T1000 (cell line): ENCODE measurements at places on chromosomes 12 and 14.

- DNase-seq = no peak
Measured at GRCh38 chr12:6425590-6426531, 18.9 kb upstream of the CD27 start.

- DNase-seq = no peak
Measured at GRCh38 chr14:63788011-63788933, 60.4 kb upstream of the SGPP1 start.

DNA sequence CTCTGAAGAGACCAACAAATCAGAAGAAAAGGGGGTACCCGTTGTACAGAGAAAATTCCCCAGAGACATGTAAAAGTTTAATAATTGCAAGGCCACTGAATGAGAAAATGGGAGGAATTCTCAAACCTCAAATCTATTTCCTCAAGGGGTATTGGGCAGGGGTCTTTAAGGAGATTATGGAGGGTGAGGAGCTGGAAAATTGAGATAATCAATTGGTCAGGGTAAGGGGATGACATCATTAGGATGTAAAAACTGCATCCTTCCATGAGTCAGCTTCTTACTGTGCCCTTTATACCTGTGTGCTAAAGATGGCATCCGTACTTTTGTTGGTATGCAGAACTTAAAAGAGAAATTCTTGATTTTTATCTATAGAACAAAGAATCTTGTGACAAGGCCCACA, 641.5 kb downstream of the LRFN5 start:
- DNase-seq = no peak

DNA sequence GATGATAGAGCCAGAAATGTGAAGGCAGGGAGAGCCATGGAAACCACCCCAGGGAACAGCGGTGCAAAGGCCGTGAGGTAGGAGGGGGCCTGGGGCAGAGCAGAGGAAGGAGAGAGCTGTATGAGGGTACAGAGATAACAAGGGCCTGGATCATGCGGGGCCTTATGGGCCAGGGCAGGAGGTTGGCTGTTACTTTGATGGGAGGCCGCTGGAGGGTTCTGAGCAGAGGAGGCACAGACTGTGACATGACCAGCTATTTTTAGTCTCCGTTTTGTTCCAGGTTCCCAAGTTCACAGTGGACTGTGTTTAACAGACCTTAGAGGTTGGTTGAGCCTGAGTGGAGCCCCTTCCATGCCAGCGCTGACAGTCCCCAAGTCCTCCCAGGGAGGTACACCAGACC, 118.6 kb downstream of the GCH1 start:
- no peak for DNase-seq

- peak; percentile 98 for DNase-seq
Measured at GRCh38 chr12:52082988-52083637, 3.6 kb downstream of the SMIM41 start.

GRCh38 chr12:4496145-4496838, 42.4 kb upstream of the RAD51AP1 start:
- DNase-seq = no peak

DNA sequence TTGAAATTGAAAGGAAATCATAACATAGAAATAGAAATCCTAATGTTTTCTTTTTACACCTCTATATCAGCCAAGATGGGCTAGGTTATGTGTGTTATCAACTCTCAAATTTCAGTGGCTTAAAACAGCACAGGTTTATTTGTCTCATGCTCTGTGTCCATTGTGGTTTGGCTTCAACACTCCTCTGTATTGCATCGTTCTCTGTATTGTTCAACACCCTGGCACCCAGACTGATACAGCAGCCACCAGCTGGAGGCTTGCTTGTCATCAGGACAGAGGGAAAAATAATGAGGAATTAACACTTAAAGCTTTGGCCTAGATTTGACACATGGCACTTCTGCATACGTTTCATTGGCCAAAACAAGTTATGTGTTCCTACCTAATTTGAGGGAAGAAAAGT, 234.2 kb upstream of the ARHGAP5 start:
- DNase-seq = no peak

DNA sequence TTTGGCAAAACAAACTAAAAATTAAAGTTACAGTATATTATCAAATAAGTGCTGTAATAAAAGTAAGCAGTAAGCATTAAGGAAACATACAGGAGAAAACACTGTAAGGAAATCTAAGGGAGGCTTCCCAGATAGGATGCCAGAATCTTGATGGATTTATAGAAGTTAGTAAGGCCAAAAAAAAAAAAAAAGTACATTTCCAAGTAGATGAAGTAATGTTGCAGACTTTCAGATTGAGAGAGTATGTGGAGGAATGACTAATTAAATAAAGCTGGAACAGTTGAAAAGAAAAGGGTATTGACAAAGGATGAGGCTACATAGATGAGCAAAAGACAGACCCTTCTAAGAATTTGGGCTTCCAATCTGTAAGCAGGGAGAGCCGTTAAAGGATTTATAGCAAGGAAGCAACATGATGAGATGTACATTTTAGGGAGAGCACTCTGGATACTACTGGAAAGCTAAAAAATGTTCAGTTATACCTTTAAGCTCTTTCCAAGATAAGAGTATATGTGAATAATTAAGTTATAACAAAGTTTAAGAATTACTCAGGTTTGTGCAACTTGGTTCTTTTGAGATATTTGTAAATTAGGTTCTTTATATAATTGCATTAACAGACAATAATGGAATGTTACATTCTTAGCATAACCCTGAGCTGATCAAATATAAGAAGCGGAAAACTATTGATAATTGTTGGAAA, 87.5 kb upstream of the MON2 start:
- DNase-seq = no peak

- no peak for DNase-seq
Measured at GRCh38 chr14:90890322-90891020, 74.2 kb upstream of the TTC7B start.

- no peak for DNase-seq
Measured at GRCh38 chr14:84340938-84341337, 1189.0 kb upstream of the FLRT2 start.

- no peak for DNase-seq
Measured at GRCh38 chr14:62592877-62593276, 452.4 kb downstream of the KCNH5 start.

DNA sequence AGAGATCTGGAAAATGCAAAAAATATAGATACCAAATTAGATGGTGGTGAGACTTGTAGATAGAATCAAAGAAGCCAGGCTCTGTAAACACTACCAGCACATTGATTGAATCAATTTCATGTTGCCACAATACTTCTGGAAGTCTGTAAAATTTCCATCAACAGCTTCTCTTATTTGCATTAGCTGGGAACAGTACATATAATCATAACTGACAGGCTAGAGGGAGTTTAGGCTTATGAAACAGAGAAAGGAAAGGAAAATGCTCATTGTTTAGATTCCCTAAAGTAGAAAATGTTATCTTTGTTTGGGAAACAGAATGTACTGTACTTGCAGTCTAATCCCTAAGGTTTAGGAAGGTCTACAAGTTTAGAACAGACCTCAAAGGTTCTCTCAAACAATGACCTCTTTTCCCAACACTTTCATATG, 335.2 kb downstream of the CEP128 start:
- no peak for DNase-seq

- peak; percentile 89 for DNase-seq
Measured at GRCh38 chr12:12716793-12717585, at the start of gene CDKN1B. CDKN1B (plus strand) TSS chr12:12717368; CDS start chr12:12717840, 472 bp downstream.

DNA sequence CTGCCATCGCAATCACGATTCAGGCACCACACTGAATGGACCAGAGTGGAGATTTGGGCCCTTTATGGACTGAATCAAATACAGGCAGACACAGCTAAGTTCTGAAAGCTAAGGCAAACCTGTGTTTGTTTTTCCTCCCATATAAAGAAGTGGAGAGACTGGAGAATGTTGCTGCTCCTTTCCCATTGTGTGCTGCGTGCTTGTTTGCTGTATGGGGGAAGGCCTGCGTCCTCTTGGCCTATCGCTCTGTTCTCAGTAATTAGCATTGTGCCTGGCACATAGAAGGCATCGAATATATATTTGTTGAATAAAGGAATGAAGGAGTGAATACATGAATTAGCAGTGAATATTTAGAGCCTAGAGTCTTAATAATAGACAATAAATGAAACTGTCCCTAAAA, 12.4 kb downstream of the ST8SIA1 start:
- no peak for DNase-seq

GRCh38 chr12:32462908-32463307, 63.5 kb downstream of the FGD4 start:
- DNase-seq = no peak

GRCh38 chr12:20350495-20350894, 17.8 kb upstream of the PDE3A start:
- DNase-seq = no peak

DNA sequence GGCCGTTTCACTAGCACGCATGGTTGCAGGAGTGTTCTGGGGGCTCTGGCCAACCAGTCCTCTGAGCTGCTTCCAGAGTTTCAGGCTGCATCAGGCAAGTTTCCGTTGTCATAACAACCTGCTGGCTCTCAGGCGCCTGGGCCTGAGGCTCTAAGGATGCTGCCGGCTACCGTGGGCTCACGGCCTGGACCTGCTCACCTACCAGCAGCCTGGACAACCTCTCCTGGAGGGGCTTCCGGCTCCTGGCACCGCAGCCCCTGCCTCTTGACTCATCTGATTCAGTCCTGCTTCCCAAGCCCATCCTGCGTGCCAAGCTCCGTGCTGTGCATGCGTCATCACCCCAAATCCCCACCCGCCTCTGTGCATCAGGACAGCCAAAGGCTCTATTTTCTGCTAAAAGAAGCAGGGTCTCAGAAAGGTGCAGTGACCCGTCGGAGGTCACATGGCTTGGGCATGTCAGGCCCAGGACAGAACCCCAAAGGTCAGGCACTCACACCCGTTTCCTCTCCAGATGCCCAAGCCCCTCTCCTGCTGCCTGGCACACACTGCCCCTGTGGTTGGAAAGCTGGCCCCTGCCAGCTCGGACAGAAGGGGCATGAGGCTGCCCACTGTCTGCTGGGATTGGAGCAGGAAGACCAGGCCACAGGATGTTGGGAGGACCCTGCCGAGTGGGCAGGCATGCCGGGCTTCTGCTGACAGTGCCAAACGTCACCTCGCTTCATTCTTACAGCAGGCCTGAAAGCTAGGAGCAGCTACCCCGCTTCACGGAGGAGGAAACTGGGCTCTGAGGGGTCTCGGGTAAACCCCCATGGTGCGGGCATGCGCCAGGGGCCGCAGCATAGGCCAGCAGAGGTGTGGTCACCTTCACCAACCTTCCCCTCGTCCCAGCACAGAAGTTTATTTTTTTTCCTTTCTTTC, 5.7 kb downstream of the BEGAIN start:
- no peak for DNase-seq

DNA sequence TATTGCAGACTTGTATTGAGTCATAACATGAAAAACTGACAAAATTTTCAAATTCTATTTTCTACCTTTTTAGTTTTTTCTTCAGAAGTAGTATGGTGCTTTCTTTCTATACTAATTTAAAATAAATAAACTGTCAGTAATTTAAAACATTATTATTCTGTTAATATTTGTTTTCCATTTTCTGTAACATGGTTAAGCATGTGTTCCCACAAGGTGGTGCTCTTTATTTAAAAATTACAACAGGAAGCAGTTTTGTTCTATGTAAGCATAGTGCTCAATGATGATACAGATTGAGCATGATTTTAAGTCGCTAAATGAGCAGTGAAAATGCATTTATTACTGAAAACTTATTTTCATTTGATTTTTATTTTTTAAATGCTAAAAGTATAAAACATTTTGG, 114.6 kb downstream of the PPFIA2 start:
- DNase-seq = no peak

DNA sequence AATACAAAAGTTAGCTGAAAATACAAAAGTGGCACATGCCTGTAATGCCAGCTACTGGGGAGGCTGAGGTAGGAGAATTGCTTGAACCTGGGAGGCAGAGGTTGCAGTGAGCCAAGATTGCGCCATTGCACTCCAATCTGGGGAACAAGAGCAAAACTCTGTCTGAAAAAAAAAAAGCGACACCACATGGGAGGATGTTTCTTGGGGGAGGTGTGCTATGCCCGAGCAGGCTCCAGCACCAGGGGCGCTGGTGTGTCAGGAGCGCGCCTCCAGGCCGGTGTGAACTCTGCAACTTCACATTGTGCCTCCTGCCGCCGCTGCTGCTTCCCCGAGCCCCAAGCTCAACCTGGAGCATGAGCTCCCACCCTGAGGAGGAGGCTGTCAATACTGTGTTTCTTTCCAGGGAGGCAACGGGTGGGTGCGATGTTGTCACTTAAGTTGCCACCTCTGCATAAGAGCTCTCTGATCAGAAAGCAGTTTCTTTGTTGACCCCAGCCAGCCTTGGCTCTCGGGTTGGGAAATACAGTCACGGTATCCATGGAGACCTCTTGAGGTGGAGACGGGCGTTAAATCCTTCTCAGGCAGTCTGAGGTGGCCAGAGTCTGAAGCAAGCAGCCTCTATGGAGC, 18.9 kb downstream of the DEGS2 start:
- DNase-seq = no peak

- no peak for DNase-seq
Measured at GRCh38 chr14:88137327-88137726, 132.4 kb downstream of the GPR65 start.

- peak; percentile 81 for DNase-seq
Measured at GRCh38 chr14:65356327-65356836, 56.1 kb upstream of the FUT8 start.

GRCh38 chr14:87111126-87111525, 881.9 kb downstream of the GALC start:
- DNase-seq = no peak

DNA sequence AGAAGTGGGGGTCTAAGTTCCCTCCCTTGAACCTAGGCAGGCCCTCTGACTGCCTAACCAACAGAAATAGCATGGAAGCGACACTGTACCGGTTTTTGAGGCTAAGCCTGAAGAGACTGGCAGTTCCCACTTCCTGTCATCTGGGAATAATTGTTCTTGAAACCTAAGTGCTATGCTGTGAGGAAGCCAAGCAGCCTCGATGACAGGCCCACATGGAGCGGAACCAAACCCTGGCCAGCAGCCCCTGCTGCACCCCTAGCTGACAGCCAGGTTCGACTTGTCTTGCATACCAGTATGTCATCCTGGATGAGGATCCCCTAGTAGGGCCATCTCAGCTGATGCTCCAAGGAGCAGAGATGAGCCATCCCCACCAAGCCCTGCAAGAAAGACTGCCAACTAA, 6.4 kb upstream of the GPR68 start:
- no peak for DNase-seq

- DNase-seq = no peak
Measured at GRCh38 chr12:53995002-53995377, 5.0 kb upstream of the HOXC9 start.

DNA sequence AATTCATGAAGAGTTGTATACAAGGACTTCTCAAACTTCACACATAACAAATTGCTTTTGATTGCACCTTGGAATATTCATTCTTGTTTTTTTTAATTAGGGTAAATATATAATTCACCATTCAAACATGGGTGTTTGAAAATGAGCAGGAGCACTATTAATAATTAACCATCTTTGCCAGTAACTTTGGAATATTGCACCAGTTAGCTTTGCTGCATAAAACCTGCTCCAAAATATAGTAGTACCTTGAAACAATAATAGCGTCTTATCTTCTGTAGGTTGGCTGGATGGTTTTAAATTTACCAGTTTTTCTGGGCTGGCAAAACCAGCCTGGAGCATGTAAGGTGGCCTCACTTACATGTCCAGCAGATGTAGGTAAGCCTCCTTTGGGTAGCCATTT, 1112.4 kb downstream of the TRHDE start:
- DNase-seq = no peak

- DNase-seq = no peak
Measured at GRCh38 chr12:10957741-10958140, 18.7 kb upstream of the TAS2R14 start.
